Germinal center (tissue), 1 donor: ENCODE measurements at places on chromosomes 11 and 22.

DNA sequence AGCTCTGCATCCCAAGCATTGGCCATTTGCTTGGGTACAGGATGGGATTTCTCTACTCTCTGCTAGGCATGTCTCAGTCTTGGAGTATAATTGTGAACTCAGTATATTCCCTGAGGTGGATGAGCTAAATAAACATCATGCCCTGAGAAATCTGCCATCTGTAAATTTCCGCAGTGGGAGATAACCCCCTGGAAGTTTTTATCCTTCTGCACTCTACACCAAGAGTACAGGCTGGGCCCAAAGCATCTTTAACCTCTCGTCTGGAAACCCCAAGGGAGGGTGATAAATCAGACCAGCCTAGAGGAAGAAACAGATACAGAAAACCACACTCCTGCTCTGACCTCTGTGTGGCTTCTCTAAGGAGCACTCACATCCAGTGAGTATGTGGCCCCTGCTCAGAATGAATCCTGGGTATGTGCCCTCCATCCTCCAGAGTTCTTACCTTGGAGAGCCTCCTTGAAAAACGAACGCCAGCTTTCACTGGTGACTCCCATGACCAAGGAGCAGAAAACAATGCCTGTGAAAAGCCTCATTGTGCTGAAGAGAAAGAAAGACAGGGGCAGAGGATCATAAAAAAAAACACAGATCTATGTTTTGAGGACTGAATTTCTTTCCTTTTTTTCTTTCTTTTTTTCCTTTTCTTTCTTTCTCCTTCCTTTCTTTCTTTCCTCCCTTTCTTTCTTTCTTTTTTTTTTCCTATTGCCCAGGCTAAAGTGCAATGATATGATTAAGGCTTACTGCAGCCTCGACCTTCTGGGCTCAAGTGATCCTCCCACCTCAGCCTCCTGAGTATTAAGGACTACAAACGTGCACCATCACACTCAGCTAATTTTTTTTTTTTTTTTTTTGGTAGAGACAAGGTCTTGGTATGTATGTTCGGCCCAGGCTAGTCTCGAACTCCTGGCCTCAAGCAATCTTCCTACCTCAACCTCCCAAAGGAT, 938 bp downstream of the SAA4 start:
- DNase-seq, result no peak

DNA sequence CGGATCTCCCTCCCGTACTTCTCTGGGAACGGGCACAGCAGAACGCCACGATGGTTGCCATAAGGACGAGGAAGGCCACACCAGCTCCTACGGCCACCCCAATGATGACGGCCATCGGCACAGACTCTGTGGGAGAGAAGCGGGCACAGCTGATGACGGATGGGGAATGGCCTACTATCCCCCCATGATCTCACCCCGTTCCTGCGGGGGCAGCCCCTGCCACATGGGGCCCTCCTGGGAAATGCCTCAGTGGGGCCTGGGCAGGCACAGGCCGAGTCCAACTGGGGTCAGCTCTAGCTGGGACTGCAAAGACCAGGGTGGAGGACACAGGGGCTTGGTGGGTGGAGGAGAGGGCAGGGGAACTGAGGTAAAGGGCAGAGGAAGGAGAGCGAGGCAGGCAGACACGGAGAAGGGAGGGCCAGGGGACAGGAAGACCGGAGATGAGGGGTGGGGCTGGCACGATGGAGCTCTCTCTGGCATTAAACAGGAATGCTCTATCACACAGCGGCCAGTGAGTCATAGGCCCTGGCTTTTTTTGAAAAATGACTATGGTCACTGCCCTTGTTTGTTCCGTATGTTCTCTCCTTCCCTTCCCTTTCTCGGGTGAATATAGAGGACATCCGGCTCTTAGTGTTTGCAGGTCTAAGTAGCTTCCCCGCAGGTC, 76.0 kb downstream of the ST3GAL4 start:
- DNase-seq, result no peak

DNA sequence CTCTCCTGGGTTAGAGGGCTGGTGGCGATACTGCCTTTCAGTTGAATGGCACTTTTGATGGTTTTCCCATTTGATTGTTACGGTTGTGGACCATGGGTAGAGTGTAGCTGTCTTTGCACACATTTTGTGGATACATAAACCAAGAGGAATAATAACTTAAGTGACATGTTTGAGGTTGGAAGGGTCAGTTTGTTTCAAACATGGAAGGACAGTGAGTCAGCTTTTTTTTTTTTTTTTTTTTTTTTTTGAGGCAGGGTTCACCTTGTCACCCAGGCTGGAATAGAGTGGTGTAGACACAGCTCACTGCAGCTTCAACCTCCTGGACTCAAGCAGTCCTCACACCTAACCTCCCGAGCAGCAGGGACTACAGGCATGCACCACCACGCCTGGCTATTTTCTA, 41.1 kb downstream of the PPFIA1 start:
- no peak for DNase-seq

DNA sequence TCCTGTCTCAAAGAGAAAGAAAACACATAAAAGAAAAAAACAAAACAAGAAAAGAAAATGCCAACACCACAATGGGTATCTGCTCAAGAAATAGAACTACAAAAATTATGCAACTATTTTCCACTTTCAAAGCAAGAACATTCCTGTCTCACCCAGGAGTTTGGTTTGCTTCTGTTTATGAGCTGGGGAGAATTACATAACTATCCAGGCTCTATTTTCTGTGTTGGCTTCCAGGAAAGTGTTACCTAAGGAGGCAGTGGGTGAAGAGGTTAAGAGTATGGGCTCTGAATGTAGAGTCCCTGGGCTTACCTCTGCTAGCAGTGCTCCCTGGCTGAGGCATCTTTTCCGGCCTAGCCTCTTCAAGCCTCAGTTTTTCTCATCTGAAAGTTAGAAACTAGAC, 426.7 kb downstream of the MIAT start:
- DNase-seq, result no peak

DNA sequence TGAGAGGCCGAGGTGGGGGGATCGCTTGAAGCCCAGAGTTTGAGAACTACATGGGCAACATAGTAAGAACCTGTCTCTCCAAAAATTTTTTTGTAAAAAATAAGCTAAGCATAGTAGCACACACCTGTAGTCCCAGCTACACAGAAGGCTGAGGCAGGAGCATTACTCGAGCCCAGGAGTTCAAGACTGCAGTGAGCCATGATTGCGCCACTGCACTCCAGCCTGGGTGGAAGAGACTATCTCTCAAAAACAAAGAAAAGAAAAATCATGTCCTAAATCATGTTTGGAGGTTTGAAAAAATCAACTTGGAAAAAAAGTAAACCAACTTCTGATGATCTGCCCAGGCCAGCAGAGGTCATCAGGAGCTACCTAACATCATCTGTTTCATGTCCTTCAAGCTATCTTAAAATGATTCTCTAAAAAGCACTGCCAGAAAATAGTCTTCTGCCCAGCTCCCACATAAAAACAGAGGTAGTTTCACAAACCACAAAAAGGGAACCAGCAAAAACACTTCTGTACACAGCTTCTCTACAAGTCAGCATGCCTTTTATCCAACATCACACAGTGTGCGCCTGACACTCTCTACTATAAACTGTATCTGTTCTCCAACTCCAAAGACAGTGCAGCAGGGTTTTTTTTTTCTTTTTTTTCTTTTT, 165.0 kb downstream of the SOX6 start:
- DNase-seq, result no peak

GRCh38 chr22:45169591-45170466, 6.1 kb downstream of the NUP50 start:
- DNase-seq, result no peak

DNA sequence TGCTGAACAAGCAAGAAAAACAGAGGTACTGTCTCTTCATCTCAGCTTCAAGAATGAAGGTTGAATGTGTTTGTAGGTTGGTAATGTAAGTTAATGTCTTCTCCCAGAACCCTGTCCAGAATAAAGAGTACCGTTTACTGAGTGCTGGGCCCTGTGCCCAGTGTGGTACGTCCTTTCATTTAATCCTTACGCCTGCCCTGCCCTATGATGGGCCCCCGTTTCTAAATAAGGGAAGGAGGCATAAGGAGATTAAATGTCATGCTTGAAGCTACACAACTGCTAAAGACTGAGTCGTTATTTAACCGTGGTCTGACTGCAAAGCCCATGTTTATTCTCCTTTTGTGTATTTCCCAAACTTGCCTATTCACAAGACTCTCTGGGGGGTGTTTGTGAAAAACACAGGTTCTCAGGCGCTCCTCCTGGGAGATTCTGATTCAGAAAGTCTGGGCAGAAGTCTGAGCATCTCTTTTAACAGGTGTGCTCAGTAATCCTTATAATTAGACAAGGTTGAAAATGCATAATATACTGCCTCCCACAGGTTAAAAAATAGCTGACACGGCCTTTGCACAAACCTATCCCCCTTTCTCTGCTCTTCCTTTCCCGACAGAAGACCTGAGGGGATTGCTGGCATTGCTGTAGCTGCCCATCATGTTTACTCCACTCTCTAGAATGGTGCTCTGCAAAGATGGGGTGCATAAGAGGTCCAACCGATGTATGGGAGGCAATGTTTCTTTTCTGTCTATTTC, 56.3 kb upstream of the ZBTB44 start:
- DNase-seq, result peak; percentile 29

DNA sequence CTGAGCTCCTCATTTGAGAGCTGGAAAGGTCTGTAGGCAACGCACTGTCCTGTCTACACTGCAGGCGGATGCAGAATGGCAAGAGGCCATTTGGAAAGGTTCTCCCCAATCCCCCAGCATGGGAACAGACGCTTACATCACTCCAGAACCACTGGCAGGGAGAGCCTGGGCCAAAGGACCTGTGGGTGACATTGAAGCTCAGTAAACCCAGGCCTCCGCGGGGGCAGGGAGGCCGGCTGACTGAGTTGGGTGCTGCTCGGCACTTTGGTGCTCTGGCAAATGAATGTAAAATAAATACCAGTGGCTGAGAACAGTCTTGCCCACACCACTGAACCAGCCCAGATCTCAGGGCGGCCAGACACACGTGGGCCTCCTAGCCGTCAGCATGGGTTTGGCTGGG, 22.4 kb downstream of the TOM1 start:
- no peak for DNase-seq

DNA sequence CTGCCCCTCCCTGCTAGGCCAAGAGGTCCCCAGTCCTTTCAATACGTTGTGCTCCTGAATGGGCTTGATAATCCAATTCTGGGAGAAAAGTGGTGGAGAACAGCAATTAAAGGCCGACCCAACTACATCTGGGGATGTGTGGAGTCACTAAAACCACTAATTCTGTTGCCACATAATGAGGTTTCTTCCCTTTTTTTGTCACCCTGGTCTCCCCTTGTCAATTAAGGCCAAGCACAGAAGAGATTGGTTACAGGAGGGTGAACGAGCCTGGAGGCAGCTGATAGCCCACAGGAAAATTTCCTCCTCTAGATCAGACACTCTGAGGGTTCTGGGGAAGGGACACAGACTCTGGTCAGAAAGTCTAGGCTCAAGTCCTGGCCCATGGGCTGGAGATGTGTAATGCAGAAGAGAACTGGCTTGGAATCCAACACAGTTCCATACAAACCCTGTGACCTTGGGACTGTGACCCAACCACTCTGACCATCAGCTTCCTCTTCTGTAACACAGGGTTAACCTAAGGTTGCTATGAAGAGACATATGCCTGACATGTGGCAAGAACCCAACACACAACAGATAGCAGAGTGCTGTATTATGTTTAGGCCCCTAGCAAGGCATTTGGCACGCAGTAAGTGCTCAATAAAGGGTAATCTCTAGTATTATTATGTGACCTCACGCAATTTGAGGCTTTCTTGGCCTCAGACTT, 146.4 kb downstream of the CHST1 start:
- DNase-seq, result no peak

DNA sequence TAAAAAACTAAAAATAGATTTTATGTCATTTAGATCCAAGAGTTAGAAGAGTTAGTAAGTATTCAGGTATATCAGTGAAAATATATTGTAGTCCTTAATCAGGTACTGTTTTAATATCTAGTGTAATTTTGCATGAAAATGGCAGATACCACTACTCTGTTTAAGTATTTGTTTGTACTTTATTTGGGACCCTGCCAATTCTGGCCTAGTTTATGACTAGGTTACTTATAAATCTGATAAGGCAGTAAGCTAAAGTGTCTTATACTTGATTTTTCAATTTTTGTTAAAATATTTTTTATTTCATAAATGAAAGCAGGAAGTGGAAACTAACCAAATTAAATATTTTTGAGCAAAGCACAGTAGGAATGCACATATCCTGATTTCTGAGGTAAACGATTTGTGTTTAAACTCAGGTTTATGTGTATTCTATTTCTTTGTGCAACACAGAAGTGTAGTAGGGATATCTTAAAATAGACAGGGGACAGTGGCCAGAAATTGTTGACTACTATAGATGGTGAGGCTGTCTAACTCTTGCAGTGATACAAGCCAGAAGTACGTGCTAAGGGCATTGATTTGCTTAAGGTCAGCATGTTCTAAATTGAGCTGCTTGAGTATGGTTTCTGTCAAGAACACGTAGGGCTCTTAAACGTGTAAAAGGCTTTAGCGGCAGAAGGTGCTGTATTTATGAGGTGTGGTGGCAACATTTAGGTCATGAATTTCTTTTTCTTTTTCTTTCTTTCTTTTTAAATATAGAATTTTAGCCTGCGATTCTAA, 34.0 kb downstream of the HIPK3 start:
- peak; percentile 9 for DNase-seq

- DNase-seq, result peak; percentile 43
Observed at GRCh38 chr11:128271401-128271800, 316.0 kb downstream of the ETS1 start.

DNA sequence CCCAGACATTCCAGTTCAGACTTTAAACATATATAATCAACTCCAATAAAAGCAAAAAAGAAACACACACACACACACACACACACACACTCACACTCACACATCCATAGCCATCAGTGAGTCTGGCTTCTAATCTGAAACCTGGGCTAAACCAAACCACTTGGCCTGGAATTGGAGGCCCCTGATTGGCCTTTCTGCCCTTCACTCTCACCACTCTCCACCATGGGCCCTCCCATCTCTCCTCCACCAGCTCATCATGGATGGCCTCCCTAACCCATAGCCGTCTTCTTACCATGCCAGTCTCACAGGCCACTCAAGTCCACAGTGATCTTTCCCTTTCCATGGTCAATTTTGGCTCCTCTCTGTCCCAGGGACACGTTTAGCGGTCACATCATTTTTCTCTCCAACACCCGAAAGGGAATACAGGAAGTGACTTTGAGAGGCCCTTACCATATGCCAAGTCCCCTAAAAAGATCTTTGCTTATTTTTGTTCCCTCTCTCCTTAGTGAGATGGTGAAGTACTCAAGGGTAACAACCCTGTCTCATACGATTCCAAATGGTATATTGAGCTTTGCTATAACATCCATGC, 66.6 kb downstream of the ENDOD1 start:
- no peak for DNase-seq

DNA sequence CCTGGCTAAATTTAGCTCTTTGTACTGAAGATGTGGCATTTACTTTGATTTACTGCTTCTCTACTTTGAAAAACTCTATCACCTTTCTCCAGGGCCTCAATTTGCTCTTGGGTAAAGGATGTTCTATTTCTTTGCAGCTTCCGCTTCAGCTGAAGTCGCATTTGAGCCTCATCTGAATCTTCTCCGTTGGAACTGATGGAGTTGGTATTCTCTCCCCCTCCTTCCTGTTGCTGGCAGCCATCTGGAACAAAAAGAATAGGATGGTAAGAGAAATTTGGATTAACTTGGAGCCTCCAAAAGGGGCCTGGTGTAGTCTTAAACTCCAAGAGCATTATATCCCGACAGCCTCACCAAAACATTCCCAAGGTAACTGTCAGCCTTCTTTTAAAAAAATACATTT, 16.6 kb downstream of the PAX6 start:
- DNase-seq, result no peak

- DNase-seq, result no peak
Observed at GRCh38 chr22:47275605-47276449, 513.4 kb downstream of the TBC1D22A start.

GRCh38 chr11:129766898-129767604, 48.6 kb upstream of the TMEM45B start:
- no peak for DNase-seq
